ENCODE measurements at places on chromosomes 13 and 19.

DNA sequence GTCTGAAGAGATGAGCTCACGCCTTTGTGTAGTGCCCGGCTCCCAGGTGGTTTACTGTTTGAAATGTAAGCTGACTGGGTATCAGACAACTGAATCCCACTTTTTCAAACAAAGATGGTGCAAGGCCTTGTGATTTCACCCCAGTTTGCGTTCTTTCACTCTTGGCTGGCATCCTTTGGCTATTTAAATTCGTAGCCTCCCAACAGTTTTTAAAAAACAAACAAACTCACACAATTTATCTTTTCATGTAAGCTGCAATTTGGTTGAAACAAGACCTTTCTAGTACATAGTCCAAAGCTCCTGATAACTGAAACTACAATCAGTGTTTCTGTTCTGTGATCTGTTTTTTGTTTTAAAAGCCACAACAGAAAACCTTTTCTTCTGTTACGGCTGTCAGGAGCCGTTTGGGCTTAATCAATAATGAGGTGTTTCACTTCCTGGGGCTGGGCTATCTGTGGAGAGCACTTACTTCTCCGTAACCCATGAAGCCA is 65.1 kb upstream of the NPAS1 start:
- DNase-seq: no peak

DNA sequence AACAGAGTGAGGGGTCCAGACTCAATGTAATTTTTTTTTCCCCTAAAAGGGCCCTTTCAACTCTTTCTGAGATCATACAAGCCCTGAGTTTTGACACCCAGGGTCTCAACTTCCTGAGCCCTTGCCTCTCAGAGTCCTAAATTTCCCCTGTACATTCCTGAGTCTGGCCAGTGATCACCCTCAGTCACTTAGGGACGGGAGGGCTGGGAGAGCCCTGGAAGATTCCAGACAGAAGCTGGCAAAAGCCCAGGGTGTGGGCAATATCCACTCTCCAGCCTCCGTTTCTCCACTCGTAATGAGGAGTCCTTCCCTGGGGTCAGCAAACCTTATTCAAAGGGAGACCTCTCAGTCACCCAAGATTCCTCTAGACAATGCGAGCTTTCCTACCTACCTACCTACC is 1.6 kb downstream of the PPP1R13L start:
- no peak for DNase-seq

GRCh38 chr13:73058736-73059459 is at the start of gene KLF5:
Gene KLF5, plus strand, starts transcription at chr13:73059005. Its CDS starts 323 bp downstream, at chr13:73059328.
- peak; percentile 77 for DNase-seq

GRCh38 chr19:18292810-18293641 is 11.6 kb upstream of the JUND start:
- peak; percentile 41 for DNase-seq

DNA sequence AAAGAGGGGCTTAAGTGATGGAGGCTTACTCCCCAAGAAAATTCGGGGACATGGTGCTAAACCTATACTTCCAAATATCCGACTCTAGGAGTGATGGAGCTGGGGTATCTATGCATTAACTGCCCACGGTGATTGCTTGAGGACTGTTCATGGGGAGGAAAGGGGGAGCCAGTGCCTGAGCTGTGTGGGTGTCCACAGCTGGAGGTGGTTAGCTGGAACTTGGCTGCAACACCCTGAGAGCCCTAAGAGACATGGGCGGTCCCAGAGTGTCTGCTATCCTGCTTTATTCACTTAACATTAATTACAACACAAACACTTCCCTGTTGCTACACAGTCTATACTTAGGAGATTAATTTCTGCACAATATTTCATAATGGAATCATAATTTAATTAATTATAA is 28.1 kb upstream of the POMP start:
- no peak for DNase-seq

DNA sequence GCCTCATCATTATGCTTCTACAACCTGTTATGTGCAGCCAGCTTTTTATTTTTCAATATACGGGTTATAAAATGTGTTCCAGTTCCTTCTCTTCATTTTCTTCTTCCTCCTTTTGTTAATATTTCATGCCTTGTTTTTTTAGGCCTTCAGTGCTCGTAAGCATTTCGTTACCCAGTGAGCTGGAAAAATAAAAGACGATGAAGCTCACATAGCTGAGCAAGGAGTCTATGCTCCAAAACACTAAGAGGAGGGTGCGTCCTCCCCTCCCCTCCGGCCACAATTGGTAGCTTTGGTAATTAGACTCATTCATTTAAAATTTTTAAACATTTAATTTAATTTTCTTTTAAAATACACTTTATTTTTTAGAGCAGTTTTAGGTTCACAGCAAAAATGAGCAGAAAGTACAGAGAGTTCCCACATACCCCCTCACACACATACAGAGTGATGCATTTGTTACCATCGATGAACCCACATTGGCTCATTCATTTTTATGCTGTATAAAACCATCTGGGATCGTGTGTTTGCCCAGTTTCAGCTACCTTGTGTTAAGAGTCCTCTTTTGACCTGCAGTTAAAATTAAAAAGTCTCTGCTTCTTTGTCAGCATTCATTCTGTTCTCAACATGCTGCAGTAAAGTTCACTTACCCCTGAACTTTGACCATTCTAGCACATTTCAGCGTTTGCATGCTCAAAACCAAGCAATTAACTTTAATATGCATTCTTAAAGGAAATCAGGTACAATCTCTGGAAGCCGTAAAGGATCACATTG is 223.9 kb downstream of the LACC1 start:
- no peak for DNase-seq

DNA sequence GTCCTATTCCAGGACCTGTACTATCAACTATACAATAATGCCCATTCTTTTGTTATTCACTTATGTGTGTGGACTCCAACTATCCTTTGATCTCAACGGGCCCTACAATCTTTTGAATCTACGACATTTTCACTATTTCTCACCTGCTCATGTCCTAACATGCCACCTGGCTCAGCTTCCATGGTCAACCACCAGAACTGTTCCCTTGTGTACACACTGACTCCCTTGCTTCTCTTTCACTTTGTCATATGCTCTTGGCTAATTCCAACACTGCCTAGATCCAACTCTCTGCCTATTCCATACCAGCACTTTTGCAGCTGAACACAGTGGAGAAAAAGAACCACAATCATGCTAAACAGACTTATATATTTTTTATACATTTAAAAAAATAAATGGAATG is 53.1 kb downstream of the MICU2 start:
- no peak for DNase-seq

DNA sequence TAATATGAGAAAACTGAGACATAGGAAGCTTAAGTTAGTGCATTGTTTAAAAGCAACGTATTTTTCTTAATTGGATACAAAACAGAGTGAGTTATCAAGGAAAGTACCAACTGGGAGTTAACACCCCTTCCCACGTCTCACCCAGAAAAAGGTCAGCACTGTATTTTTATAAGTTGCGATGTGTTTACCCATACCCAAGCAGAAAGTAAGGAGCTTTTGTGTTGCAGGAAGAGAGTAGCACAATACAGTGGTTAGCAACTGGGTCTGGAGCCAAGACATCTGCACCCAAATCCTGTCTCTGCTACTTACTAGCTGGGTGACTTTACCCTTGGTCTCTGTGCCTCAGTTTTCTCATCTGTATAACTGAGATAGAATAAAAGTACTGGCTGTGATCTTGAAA is 34.3 kb downstream of the FAM216B start:
- no peak for DNase-seq

DNA sequence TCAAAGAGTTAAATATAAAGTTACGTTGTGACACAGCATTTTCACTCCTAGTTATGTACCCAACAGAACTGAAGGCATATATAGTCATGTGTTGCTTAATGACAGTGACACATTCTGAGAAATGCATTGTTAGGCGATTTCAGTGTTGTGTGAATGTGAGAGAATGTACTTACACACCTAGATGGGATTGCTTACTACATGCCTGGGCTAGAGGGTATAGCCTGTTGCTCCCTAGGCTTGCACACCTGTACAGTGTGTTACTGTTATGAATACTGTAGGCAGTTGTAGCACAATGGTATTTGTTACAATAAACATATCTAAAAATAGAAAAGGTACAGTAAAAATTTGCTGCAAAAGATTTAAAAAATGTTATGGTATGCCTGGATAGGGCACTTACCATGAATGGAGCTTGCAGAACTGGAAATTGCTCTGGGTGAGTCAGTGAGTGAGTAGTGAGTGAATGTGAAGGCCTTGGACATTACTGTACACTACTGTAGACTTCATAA is 89.2 kb downstream of the DHRS12 start:
- DNase-seq: no peak

GRCh38 chr13:33032037-33032625 is 15.9 kb downstream of the KL start:
- DNase-seq: no peak

GRCh38 chr13:28347456-28348371 is 147.2 kb downstream of the FLT1 start:
- DNase-seq: no peak

DNA sequence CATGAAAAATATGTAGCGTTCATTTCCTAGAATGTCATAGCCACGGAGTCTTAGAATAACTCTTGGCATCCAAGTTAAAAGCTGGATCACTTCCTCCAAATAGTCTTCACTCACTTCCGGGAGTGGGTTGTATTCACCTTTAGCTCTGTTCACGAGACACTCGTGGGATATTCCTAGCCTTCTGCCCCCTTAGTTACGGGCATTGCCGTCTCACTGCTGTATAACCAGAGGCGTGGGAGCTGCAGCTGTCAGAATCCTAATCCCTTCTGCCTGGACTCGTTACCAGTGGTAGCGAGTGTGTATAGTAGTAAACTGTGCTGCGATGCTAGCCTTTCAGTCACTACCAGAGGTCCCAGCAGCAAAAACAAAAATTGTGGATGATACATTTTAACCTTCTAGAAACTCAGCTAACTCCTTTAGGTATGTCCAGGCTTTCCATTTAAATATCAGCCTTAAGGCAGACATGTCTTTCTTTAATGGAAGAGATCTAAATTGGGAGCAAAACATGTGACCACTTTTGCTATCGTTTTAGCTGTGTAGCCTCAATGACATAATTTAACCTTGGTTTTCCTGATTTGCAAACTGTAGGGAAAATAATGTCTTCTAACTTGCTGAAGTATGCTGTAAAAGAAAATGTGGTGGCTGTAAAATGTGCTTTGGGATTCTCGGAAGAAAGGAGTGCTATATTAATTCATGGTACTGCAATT is 34.1 kb downstream of the ERCC5 start:
- no peak for DNase-seq

DNA sequence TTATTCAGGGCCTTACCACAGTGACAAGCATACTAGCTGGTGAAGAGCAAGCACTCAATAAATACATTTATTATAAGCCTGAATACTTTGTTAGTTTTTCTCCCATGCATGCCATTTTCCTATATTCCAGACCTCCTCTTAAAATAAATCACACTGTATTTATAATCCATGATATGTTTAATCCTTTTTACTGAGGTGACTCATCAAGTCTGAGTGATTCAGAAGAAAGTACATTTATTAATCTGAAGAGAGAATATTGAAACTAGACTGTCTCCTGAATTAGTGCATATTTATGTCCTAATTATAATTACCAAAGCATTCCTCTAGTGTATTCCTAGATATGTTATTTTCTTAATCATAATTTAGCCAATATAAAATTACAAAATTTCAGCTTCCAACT is 323.3 kb downstream of the NALCN start:
- no peak for DNase-seq

DNA sequence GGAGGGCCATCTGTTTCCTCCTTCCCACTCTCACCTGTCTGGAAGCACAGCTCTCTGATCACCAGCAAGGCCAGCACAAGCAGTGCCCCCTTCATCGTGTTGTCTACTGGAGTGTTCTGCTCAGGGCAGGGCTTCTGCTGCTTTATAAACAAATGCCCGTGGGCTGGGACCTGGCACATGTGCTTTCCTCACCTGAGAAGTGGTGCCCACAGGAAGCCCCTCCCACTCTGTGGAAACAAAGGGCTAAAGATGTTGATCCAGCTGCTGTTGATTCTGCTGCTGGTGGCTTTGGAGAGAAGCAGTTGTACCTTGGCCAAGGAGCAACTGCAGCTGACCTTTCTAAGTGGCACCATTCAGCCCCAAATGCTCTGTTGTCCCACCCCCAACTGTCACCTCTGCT is 26.4 kb upstream of the ZNF181 start:
- DNase-seq: no peak

- DNase-seq: no peak
Measured at GRCh38 chr13:70905035-70905434, 796.8 kb upstream of the KLHL1 start.

All from hippocampal formation (tissue), 2 donors.